Cerebellar nuclear complex (tissue), 1 donor: ENCODE measurements at places on chromosomes 4 and X.

DNA sequence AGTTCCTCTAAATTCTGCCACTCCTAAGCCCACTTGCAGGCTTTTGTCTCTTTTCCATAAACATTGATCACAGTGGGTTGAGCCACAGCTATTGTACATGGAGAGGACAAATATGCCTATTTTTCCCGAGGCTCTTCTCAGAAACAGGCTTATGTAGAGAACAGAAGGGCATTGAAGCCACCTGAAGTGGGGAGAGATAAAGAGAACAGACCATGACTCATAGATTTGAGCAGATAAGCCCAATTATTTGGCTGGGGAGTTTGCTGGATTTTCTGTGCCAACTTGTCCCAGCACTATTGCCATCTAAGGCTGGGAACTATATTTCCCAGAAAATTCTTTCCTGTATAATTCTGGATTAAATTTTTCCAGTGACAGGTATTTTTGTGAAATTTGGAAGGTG lies 446.1 kb upstream of the RPS6KA3 start:
- no peak for DNase-seq

- no peak for DNase-seq
Measured at GRCh38 chr4:85005865-85006377, 39.4 kb upstream of the WDFY3 start.

GRCh38 chr4:134628066-134628465 lies 426.5 kb upstream of the PABPC4L start:
- DNase-seq: no peak

DNA sequence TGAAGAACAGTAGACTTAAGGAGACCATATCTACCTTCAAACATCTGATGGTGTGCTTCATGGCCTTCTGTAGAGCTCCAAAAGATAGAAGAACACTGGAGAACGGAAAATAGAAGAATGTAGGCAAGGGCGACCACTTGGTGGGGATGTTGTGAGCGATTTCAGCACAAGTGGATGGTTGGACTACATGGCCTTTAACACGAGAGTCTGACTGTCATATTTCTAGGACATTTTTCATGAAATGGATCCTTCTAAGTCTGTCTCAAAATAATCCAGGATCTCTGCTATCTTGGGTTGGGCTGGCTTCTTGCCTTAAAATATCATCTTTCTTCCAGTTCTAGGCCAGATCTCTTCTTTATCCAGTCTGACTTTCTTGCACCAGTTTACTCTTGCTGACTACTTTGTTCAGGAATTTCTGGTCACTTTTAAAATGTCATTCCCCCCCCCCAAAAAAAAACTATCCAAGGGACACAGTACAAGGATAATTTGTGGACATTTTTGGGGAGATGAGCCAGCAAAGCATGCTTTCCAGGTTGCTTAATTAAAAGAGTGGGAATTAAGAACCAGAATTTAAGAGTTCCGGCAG lies 1.2 kb upstream of the MID1IP1 start:
- no peak for DNase-seq

GRCh38 chr4:119227690-119228089 lies 15.2 kb downstream of the USP53 start:
- DNase-seq: no peak

- no peak for DNase-seq
Measured at GRCh38 chrX:57445076-57445475, 146.7 kb upstream of the ZXDB start.

DNA sequence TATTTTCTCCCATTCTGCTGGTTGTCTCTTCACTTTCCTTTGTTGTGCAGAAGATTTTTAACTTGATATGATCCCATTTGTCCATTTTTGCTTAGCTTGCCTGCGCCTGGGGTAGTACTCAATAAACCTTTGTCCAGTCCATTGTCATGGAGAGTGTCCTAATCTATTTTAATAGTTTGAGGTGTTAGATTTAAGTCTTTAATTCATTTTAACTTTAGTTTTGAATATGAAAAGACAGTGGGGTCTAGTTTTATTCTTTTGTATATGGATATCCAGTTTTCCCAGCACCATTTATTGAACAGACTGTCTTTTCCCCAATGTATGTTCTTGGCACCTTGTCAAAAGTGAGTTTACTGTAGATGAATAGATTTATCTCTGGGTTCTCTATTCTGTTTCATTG lies 76.0 kb upstream of the ITM2A start:
- no peak for DNase-seq

- no peak for DNase-seq
Measured at GRCh38 chr4:53956454-53956853, 108.0 kb downstream of the CHIC2 start.

- no peak for DNase-seq
Measured at GRCh38 chr4:175953960-175954521, 111.6 kb upstream of the WDR17 start.

DNA sequence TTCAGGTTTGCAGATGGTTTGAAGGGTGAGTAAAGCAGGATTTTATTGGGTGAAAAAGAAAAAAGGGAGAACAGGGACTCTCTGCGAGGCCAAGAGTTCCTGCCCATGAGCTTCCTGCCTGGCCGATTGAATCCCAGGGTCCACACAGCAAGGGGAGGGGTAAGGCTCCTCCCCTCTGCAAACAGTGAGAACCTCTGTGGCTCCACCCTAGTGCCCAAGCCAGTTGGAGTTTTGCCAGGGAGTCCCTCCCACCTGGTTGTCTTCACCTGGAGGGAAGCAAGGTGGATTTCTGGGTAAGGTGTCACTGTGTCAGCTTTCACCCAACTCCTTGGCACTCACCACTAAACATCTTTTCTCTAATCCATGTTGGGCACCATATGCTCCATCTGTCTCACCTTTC lies 70.9 kb downstream of the PDHA2 start:
- no peak for DNase-seq

- no peak for DNase-seq
Measured at GRCh38 chrX:9196961-9197640, 163.2 kb upstream of the FAM9B start.

DNA sequence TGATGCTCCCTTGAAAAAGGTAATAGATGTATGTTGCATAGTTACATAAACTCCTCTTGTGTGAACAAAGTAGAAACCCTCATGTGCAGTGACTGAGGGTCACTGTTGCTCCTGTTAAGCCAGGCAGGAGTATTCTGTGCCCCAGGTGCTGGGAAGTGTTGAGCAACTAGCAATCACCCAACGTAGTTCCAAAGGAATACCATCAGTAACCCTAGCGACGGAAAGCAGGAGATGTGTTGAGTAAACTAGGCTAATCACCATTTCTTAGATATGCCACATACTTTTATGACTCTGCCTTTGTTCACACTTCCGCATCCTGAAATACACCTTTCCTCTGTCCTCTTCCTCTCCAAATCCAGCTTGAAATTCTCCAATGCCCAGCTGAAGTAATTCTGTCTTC lies 50.9 kb upstream of the TAB3 start:
- DNase-seq: no peak

GRCh38 chrX:37491686-37492085 lies 79.8 kb upstream of the LANCL3 start:
- no peak for DNase-seq

DNA sequence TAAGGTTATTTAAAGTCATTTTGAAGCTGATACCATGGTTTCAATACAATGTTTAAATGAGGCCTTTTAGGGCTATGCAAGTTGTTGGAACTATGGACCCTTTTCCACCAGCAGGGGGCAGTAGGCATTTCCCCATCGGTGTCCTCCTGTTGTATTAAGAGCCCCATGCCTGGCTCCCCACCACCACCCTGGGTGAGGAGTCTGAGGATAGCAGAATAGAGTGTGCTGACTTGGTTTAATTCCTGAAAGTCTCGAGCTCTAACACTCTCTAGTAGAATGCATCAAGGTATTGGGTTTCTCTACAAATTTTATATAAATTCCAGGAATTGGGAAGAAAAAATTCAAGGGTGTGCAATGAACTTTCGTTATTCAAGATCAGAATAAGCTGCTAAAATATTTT lies 234.8 kb upstream of the JADE1 start:
- no peak for DNase-seq

DNA sequence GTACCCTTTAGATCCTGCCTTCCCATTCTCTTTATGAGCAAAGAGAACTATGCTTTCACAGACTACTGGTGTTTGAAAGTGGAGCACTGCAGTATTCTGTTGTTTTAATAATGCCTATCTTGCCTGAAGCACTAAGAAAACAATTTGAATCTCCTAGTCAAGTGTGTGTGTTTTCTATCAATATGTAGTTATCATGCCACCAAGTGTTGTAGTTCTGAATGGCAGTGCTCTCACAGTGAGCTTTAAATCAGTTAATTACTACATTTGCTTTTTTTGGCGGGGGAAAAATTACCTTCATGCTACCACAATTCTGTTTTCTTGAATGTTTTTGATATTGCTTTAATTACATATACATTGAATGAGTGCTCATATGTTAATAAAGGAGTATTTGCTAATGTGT lies 143.6 kb upstream of the FAM47A start:
- DNase-seq: no peak

DNA sequence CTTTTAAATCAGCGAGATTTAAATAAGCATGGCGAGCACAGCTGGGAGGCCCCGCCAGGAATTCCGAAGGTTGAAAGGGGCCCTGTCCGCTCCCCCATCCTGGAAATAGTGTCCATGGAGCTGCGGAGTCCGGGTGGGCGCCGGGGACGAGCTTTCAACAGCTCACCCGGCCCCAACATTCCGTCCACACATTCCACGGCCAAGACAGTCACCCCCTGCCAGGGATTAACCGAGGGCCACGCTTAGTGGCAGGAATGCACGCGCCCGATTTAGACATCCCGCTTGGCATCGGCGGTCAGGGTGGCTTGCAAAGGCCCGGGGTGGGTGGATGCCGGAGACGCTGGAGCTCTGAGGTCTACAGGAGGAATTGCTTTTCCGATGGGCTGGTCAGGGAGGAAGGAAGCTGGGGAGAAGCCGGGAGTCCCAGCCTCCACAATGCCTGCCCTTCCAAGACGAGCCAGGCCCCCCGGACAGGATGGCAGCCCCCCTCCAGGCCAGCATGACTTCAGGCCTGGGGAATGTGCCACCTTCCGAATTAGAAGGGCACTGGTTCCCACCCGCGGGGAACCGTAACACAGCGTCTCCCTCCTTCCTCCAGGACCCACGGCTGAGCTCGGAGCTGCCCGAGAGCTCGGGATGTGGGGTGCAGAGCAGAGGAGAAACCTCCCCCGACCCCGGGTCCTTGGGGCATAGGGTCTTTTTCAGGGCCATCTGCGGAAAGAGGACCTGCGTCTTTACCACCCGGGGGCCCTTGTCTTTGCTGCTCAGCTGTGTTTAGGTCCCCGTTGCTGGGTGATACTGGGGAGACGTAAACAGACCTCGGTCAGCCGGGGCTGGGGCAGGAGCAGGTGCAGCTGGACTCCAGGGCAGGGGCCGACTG lies 26.9 kb upstream of the PPP2R3B start:
- no peak for DNase-seq

DNA sequence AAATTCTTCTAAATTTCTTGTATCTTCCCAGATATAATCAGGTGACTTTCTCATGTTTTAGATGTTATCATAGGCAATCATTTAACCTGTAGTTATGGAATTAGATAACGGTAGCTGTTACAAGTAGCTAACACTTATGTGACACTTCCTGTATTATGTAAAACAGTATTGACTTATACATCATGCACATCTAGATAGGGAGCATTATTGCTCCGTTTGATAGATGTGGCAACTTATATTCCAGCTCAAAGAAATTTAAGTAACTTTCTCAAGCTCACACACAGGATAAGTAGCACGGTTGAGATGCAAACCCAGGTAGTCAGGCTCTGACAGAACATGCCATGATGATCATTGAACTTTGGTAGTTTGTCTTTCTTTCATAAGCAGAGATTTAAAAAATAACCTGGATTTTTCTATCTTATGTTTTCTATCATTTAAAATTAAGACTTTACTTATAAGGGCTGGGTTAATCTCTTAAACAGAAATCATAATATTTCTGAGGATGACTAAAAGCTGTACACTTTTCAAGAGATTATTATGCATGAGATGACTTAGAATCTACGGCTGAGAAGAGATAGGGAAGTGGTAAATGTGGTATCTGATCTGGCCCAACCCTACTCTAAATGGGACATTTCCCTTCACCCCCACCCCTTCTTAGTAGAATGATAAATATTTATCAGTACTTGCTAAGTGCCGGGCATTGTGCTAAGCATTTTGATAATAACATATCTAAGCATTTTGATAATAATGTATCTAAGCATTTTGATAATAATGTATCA lies 69.1 kb upstream of the HPGD start:
- DNase-seq: no peak

GRCh38 chr4:145930592-145930991 lies 8.0 kb downstream of the ZNF827 start:
- no peak for DNase-seq

GRCh38 chr4:86544310-86544966 lies 49.7 kb upstream of the PTPN13 start:
- DNase-seq: no peak

DNA sequence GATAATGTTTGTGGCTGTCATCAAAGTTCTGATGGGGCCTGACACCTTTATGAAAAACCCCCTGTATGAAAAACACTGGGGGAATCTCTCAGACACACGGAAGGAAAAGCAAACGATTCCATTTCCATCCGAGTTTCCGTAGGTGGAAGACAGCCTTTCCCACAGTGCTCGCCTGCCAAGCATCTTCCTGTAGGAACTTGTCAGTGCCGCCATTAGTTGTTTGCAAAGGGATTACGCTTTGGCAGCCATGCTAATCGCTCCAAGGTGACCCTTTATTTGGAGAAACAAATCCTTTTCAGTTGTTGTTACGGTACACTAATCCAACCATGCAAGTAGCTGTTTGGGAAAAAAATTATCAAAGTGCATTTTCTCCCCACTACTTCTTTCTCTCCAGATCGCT lies 44.4 kb upstream of the STOX2 start:
- no peak for DNase-seq

DNA sequence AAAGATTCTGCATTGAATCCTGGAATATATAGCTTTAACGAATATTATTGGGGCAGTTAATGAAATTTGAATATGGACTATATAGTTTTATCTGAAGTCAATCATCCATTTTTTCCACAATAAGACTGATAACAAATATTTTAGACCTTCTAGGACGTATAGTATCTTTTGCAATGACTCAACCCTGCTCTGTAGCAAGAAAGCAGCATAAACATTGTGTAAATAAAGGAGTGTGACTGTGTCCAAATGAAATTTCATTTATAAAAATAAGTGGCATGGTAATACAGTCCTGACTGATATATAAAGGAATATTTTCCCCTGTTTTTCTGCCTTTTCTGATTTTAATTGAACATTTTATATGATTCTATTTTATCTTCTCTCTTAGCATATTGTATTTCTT lies 947.7 kb upstream of the SLIT2 start:
- DNase-seq: no peak

GRCh38 chr4:83362492-83363329 lies 28.1 kb upstream of the HPSE start:
- DNase-seq: no peak

- no peak for DNase-seq
Measured at GRCh38 chr4:38170338-38171169, 210.4 kb downstream of the PTTG2 start.

GRCh38 chr4:21884615-21885014 lies 64.0 kb downstream of the KCNIP4 start:
- DNase-seq: no peak

DNA sequence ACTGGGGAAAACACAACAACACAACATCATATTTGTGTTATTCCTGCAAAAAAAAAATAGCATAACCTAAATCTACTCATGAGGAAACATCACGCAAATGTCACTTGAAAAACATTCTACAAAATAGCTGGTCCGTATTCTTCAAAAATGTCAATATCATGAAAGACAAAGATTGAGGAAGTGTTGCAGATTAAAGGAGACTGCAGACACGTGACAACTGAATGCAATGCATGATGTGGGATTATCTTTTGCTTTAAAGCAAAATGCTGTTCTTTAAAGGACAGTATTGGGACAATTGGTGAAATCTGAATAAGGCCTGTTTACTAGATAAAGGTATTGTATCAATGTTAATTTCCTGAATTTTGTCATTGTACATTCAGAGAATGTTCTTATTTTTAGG lies 157.7 kb downstream of the SMIM20 start:
- no peak for DNase-seq

- DNase-seq: no peak
Measured at GRCh38 chr4:1669270-1669669, 14.8 kb downstream of the FAM53A start.
